Muscle of leg (tissue), 16 donors: ENCODE measurements at places on chromosomes 1 and 21. TPM values are rescaled to one million over a fixed set of nuclear protein-coding genes. Genes with fewer than 3 reads are reported as not detected.

GRCh38 chr1:66933887-66934700 is 9.3 kb downstream of the MIER1 start:
- DNase-seq, result no peak

- DNase-seq, result peak; percentile 93
Measured at GRCh38 chr1:221203224-221204054, 324.2 kb downstream of the HLX start.

The SYCP1 gene
- not detected for total RNA-seq

GRCh38 chr1:110237386-110238152 is 27.5 kb downstream of the KCNC4 start:
- peak; percentile 32 for DNase-seq

DNA sequence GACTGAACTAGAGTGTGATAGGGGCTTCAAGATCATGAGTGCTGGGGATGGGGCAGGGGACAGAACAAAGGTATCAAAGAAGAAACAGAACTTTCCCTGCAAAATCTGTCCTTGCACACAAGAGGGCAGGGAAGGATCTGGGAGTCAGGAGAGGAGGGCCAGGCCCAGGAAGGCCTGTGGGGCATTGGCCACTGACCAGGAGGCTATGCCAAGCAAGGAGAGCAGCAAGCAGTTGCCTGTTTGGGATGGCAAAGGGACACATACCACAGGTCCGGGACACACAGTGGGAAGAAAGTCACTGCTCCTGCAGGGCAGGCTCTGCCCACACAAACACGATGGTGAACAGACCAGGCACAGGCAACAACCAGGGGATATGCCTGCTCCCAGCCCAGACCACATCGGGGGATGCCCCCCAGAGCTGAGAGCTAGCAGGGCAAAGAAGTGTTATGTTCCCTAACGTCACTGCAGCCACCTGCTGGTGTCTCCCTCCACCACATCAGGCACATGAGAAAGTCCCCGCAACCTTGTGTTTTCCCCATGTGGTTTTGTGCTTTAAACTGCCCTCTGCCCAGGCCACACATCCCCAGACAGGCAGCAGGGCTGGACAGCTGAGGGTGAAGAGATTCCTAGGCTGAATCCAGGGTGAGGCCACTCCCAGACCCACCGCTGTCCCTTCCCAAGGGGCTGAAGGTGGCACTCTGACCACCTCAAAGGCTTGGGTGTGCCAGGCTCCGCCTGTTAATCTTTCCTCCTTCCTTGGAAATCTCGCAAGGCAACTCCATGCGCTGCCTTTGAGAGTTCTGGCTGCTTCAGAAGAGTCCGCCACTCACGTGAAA is 53.6 kb downstream of the KIF21B start:
- no peak for DNase-seq

GRCh38 chr1:22750685-22751051 is 40.0 kb downstream of the EPHB2 start:
- peak; percentile 68 for DNase-seq

- DNase-seq, result no peak
Measured at GRCh38 chr1:97980530-97980929, 59.7 kb upstream of the DPYD start.

- DNase-seq, result no peak
Measured at GRCh38 chr21:36852864-36853263, 113.6 kb downstream of the HLCS start.

GRCh38 chr1:91160363-91161075 is 138.7 kb upstream of the ZNF644 start:
- DNase-seq, result no peak

DNA sequence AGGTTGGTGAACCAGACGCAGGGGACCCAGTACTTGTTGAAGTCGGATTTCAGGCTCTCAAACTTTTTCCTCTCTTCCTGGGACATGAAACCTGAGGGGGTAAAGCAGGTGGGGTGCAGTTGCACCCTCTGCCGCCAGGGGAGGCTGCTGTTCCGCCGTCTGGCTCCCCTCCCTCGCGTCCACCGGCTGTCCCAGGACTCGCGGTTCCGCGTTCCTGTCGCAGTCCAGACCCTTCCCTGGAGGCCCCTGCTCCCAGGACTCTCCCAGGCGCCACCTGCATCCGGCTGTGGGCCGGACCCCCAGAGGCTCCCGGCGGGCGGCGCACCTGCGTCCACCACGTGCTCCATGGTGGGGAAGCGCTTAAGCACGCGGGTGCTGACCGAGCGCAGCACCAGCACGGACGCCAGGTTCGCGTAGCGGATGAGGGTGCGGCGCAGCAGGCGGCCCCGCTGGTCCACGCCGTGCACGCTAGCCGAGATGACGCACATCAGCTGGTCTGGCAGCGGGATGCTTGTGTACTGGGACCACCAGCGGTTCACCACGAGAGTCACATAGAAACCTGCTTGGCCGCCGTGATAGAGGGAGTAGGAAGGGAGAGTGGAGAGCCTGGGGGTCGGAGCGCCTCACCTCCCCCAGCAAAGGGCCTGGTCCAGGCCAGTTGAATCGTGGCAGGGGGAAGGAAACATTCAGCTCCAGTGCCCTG is 1.7 kb downstream of the BEST4 start:
- DNase-seq, result peak; percentile 83

DNA sequence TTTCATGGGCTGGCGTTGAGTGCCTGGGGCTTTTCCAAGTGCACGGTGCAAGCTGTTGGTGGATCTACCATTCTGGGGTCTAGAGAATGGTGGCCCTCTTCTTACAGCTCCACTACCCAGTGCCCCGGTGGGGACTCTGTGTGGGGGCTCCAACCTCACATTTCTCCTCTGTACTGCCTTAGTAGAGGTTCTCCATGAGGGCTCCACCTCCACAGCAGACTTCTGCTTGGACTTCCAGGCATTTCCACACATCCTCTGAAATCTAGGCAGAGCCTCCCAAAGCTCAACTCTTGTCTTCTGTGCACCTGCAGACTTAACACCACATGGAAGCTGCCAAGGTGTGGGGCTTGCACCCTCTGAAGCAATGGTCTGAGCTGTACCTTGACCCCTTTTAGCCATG is 82.1 kb downstream of the CCDC18 start:
- no peak for DNase-seq

The HEYL gene
- 19.5 TPM for total RNA-seq

The SPSB1 gene
- 5.4 TPM for total RNA-seq

DNA sequence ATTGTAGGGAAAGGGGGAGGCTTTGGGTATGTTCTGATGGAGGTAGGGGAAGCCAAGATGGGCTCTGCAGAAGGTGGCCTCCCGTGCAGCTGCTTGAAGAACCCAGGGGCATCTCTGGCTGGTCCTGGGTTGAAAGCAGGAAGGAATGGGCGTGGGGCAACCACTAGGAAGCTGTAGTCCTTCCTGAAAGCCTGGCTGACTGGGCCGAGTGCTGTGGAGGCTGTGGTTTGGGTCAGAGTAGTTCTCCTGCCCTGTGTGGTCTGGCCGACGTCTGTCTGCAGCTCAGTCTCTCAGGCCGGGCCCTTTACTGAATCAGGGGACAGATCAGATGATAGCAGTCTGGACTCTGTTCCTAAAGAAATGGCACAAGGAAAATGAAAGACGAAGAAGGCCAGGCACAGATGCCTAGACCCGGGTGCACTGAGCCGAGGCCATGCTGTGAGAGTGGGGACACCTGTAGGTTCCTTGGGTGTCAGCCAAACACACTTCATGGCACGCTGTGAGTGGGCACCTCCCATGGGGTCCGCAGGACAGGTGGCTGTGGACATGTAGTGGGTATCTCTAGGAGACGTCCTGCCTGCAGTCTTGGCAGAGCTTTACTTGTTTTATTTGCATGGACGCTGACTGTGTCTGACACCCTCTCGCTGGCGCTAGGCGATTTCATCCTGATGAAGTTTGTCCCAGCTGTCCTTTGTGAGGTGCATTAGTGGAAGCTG is 87.0 kb downstream of the POFUT2 start:
- DNase-seq, result no peak

DNA sequence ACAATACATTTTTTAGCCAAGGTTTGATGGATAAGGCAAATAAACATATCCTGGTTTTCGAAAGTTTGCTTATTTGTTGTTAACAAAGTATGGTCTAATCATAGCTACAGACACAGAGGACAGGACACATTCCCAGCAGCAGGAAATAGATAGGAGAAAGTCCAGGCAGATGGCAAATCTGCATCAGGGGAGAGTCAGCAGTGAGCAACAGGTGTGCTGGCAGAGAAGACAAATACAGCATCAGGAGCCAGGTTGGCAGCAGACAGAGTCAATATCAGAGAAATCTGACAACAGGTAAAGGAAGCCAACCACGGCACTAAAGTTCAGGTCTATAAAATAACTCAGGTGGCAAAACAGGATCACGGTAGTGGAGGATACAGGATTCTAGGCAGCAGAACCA is 210.7 kb upstream of the PTBP2 start:
- DNase-seq, result no peak

GRCh38 chr1:150875197-150876118 is 941 bp downstream of the ARNT start:
- DNase-seq, result peak; percentile 17

The ORC1 gene
- 2.9 TPM for total RNA-seq

The PLCH2 gene
- 0.35 TPM for total RNA-seq

DNA sequence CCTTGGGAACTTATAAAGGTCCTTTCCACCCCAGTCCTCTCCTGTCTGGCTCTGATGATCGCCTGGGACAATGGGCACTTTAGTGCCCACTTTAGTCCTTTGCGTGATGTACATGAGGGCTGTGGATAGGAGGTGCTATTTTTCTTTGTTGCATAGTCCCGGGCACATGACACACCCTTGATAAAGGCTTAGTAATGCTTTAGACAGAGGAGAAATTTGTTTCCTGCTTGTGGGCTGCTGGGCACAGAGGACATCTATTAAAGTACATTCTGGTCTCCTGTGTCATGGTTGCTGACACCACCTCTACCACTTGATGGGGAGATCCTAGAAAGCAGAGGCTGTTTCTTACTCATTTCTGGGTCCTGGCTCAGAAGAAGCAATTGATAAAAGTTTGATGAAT is 5.4 kb upstream of the KNCN start:
- no peak for DNase-seq

The FCRL2 gene
- total RNA-seq, result not detected

The GBP2 gene
- 1.3 TPM for total RNA-seq

DNA sequence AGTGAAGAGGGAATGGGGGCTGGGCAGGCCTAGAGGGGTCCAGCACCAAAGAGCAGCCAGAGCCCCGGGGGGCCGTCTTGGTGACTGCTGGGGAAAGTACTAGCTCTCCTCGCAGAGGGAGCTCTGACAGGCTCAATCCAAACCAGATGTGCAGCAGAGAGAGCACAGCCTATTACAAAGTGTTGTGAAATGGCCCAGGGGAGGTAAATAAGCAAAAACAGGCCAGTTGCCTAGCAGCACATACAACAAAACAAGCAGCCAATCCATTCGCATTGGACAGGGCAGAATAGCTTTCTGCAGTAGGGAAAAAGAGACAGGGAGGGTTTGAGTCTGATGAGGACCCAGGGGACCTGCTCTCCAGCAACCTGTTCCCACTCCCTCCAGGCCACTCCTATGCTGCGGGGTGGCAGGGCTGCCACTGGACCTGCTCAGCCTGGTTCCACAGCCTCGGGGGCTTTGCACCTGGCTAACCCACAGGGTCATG is 239.6 kb upstream of the FGGY start:
- DNase-seq, result peak; percentile 99

GRCh38 chr1:246219508-246220030 is 287.5 kb downstream of the SMYD3 start:
- DNase-seq, result peak; percentile 7

- no peak for DNase-seq
Measured at GRCh38 chr1:15364740-15365139, 44.9 kb upstream of the EFHD2 start.

- no peak for DNase-seq
Measured at GRCh38 chr21:45573452-45574035, 31.3 kb upstream of the SLC19A1 start.

GRCh38 chr1:119739150-119739549 is 27.4 kb downstream of the PHGDH start:
- DNase-seq, result no peak

The CCDC181 gene
- 0.66 TPM for total RNA-seq

- no peak for DNase-seq
Measured at GRCh38 chr1:209685821-209686220, 10.6 kb downstream of the G0S2 start.

The GIPC2 gene
- total RNA-seq, result 0.84 TPM

- DNase-seq, result no peak
Measured at GRCh38 chr1:236181059-236181458, 38.7 kb downstream of the GPR137B start.

- DNase-seq, result no peak
Measured at GRCh38 chr1:77347646-77348045, 65.8 kb downstream of the AK5 start.

DNA sequence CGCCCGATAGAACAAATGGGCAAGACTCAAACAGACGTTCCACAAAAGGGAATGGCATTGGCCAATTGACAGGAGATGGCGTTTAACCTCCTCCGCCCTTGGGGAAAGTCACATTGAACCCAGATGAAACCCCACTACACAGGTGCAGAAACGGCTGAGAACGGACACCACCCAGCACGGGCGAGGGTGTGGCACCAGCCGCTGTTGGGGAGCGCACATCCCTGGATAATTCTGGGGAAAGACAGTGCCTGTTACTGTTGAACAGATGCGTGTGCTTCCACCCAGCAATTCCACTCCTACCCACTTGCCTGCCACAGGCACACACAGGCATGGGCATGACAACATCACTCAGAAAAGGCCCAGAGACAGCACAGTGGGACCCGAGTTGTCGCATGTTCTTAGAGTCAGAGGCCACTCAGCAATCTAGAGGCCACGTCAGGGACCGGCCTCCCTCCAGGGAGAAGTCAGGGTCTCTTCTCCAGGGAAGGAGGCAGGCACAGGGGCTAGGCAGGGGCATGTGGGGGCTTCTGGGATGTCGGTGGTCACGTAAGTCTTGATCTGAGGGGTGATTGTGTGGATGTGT is 15.2 kb downstream of the PRXL2B start:
- no peak for DNase-seq

GRCh38 chr1:108716437-108717230 is 3.9 kb downstream of the FNDC7 start:
- DNase-seq, result no peak

- DNase-seq, result peak; percentile 89
Measured at GRCh38 chr1:87926921-87927320, 598.2 kb downstream of the LMO4 start.

DNA sequence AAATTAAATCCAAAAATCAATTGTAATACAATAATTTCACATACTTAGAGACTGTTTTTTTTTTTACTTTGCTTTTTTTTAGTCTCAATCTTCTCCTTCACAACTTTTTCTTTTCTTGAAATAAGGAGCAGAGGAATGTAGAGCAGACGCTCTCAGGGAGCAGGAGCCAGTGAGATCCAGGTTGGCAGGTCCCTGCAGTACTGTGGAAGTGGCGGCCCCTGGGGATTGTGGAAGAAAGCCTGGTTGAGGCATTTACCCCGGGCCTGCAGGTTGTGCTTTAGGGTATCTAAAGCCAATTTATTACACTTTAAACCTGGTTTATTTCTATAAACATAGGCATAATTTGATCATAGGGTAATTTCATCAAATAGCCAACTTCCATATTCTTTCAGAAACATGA is 748 bp upstream of the OR2AJ1 start:
- DNase-seq, result no peak

The ISG20L2 gene
- 14.0 TPM for total RNA-seq

The AKR7A3 gene
- total RNA-seq, result 1.3 TPM

GRCh38 chr21:42362700-42363099 is 3.6 kb downstream of the TFF1 start:
- DNase-seq, result no peak

GRCh38 chr1:21503706-21504377 is 5.4 kb upstream of the ALPL start:
- peak; percentile 4 for DNase-seq

- no peak for DNase-seq
Measured at GRCh38 chr1:207015791-207016190, 16.8 kb downstream of the C1orf116 start.

GRCh38 chr1:166233750-166234366 is 67.1 kb upstream of the FAM78B start:
- no peak for DNase-seq

GRCh38 chr1:168082008-168082876 is 54.5 kb downstream of the GPR161 start:
- peak; percentile 75 for DNase-seq
